Stimulated activated naive CD8-positive, alpha-beta T cell treated with anti-CD3 and anti-CD28 coated beads, Interleukin-15, Interleukin-2, amounts not matched to agents 100 U/mL and 50 U/mL, for 24 hours (primary cell): ENCODE measurements at places on chromosomes 4 and X.
A peak's percentile ranks its signal among the peaks of the same experiment; 100 is the strongest.

DNA sequence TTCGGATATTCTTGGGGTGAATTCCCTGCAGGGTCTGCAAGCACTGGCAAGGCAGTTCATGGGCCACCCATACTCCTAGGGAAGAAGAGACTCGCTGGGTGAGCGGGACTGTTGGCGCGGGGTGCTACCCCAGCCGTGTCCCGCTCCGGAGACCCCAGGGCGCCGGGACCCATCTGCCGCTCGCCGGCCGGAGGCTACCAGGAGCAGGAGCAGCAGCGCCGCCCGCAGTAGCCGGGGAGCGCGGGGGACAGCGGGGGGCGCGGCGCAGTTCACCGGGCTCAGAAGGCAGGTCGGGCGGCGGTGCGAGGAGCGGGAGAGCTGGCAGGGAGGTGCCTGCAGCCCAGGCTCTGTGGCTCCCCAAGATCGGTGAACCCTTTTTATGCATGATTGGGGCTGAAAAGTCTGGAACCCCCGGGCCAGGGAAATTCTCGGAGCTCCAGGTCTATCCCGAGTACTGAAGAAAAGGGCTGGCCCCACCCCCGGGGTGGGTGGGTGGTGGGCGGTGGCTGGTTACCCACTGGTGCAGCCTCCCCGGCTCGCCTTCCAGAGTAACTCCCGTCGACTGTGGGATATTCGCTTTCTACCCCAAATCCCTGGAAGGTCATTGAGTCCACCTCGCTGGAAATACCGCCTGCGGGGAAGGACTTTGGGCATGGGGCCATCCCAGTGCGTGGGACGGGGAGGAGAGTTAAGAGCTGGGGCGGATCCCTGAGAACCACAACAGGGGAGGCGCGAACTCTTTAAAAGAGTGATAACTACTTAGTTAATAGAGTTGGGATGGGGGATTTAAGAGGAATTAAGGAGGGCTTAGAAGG, 37.6 kb downstream of the PF4 start:
- DNase-seq = no peak

DNA sequence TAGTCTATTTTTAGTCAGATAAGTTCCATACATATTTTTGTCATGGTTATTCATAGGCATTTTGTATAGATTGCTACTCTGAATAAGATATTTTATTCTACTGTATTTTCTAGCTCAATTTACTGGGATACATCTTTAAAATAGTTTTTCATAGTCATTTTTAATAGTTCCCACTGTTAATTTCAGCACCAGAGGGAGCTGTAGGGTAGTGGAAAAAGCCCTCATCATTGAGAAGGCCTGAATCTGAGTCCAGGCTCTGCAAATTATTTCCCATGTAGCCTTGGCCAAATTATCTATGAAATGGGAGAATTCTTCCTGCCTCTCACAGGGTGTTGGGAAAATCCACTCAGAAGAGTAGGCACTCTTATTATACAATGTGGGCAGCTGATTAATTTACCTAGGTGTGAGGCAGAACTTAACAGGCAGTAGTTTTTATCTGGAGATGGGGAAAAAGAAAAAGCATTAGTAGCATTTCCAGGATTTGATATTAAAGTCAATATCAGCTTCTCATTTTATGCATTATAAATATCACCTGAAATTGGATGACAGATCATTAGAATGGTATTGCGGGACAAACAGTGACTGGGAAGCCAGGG, 102.9 kb upstream of the PAQR3 start:
- DNase-seq = no peak

DNA sequence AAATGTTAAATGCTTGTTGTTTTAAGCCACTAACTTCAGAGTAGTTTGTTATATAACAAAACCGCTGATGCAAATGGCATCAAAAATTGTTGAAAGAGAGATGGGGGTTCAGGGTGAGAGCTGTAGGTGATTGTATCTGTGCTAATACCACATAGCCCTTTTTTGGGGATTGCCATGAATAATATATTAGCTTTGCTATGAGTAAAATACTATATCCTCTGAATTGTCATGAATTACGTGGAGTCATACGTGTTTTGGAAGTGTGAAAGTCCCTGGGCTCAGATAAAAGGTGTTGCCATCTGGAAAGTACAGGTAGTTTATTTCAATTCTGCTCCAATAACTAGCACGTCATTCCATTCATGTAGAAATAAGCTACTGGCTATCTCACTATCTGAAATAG, 30.6 kb downstream of the DYNLT3 start:
- DNase-seq = no peak

DNA sequence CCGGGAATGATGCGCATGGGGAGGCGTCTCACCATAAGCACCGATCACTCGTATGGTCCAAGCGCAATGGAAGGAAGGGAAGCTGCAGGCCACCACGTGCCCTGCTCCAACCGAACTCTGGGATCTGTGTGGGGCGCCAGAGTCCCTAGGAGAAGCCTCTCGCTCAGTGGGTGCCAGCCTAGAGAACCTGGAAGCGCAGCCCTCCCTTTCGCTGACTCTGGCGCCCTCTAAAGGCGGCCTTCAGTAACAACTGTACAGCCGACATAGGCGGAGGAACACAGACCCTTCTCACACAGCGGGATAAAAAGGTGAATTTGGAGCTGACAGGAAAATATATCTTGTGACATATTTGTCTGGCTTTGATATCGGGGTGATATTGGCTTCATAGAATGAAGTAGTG, 76.0 kb downstream of the INTS6L start:
- peak; percentile 59 for DNase-seq

GRCh38 chr4:87052615-87053014, 117.8 kb downstream of the AFF1 start:
- no peak for DNase-seq

DNA sequence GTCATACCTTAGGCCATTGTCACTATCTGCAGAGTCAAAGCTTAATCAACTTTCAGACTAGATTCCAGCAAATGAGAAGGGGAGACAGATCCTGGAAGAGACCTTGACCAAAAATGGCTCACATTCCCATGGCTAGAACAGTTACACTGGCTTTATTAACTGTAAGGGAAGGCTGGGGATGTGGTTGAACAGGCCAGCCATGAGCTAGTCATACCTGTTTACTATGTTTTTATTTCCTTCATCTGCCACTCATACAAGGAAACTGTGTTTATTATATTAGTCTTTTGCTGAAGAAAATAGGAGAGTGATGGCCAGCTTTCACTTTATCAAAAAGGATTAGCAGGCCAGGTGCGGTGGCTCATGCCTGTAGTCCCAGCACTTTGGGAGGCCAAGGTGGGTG, 319.7 kb downstream of the RAPGEF2 start:
- no peak for DNase-seq

DNA sequence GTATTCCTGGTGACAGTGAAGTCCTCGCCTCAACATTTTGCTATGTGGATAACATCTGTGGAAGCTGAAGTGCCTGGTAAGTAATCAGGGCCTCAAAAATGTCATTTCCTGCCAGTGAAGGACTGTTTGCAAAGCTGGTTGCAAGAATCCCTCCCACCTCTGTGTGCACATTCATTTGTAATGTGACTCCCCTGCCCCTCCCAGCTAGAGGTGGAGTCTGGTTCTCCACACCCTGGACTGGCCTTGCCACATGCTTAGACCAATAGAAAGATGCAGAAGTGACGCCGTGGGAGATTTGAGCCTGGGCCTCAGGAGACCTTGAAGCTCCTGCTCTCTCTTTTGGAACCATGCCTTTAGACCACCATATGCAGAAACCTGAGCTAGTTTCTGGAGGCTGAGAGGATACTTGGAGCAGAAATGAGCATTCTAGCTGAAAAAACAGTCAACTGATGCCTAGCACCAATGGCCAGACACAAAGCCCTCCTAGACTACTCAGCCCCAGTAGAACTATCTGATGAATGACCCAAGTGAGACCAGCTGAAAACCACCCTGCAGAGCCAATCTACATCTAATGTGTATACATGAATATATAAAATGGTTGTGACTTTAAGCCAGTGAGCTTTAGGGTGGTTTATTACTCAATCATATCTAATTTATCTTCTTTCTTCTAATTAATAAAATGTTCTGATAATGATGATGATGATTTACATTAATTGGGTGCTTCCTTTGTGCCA, 47.8 kb upstream of the CRMP1 start:
- no peak for DNase-seq

DNA sequence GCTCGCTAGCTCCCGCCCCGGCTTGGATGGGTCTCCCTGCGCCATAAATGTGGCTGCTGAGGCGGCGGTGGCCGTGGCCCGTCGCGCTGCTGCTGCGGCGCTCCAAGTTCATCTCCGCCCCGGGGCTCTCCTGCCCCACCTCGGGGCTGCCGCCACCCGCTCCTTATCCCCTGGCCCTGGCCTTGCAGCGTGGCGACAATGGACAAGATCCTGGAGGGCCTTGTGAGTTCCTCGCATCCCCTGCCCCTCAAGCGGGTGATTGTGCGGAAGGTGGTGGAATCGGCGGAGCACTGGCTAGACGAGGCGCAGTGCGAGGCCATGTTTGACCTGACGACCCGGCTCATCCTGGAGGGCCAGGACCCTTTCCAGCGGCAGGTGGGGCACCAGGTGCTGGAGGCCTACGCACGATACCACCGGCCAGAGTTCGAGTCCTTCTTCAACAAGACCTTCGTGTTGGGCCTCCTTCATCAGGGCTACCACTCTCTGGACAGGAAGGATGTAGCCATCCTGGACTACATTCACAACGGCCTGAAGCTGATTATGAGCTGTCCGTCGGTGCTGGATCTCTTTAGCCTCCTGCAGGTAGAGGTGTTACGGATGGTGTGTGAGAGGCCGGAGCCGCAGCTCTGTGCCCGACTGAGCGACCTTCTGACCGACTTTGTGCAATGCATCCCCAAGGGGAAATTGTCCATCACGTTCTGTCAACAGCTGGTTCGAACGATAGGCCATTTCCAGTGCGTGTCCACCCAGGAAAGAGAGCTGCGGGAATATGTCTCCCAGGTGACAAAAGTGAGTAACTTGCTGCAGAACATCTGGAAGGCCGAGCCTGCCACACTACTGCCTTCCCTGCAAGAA, 763 bp downstream of the USP38 start:
- no peak for DNase-seq
